ENCODE measurements at places on chromosomes 16 and 17.

GRCh38 chr16:12059216-12059769, 82.8 kb downstream of the SNX29 start:
- DNase-seq: no peak

- no peak for DNase-seq
These were observed 17.6 kb downstream of the MYOCD start for GRCh38 chr17:12683299-12683698.

- DNase-seq: no peak
These were observed 29.3 kb downstream of the SLC13A5 start for GRCh38 chr17:6683730-6684459.

- no peak for DNase-seq
These were observed 4.1 kb downstream of the CRISPLD2 start for GRCh38 chr16:84823926-84824325.

- DNase-seq: no peak
These were observed 6.8 kb downstream of the ZNF267 start for GRCh38 chr16:31880322-31880979.

- DNase-seq: no peak
These were observed 110.4 kb downstream of the CMIP start for GRCh38 chr16:81554979-81555378.

- no peak for DNase-seq
These were observed 6.4 kb upstream of the GRN start for GRCh38 chr17:44338702-44339101.

- no peak for DNase-seq
These were observed 61.1 kb upstream of the CPHXL start for GRCh38 chr16:75787440-75787839.

DNA sequence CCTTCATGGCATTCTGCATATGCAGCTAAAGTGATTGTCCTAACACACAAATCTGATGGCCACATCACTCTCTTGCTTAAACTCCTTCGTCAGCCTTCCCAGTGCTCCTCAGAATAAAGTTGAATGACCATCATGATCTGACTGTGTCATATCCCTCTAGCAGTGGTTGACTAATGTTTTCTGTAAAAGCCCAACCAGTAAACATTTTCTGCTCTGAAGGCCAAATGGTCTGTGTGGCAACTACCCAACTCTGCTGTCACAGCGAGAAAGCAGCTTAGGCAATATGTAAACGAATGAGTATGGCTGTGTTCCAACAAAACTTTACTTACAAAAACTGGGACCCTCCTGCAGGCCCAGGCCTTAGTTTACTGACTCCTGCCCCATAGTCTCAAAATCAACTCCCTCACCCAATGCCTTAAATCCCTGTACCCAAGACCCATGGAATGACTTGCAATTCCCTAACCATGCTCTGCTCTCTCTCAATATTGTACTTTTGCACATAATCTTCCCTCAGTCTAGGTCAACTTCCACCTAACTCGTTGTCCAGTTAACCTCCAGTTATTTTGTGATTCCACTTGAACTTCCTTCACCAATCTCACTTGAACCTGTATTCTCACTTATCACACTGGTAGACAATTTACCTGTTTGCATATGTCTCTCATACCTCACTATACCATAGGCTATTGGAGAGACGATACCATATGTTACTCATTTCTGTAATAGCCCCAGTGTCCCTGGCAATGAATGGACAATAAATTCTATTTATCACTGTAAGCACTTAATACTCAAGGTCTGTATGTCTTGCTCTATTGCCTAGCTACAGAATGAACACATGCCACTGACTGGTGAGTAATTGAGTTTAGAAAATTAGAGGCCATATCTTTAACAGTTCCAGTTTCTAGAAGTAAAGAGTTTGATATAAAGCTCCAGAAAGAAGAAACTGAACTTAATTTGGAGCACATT, 29.1 kb downstream of the TMEM100 start:
- DNase-seq: no peak

- DNase-seq: no peak
These were observed 11.1 kb downstream of the USP6 start for GRCh38 chr17:5126719-5127488.

DNA sequence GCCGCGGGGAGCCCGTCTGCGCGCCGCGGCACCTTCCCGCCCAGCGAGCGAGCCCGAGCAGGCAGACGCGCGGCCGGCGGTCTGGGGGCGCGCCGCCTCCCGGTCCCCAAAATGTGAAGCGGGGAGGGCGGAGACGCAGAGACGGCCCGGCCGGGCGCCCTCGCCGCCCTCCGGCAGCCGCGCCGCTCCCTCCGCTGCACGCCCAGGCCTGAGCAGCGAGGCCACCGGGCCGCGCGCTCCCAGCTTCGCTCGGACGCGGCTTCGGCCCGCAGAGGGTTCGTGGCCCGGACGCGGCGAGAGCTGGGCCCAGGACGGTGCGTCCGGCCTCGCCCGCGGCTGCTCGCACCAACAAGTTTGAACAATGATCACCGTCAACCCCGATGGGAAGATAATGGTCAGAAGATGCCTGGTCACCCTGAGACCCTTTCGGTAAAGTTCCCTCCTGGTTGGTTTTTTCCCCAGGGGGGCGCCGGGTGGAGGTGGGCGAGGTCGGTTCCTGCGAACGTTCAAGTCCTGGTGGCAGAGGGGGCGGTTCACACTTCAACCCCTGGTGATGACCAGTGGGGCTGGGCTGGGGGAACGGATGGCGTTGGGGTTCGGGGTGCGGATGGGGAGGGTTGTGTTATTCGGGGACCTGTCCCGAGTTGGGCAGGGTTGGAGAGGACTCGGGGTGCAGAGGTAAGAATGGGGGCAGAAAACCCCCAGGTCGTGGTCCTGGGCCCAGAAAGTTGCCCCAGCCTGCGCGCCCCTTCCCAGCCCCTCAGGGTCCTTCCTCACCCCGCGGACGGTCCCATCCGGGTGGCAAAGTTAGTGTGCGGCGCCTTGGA, 678 bp downstream of the MGAT5B start:
- DNase-seq: peak; percentile 70

GRCh38 chr16:14548933-14549788, 80.9 kb downstream of the PARN start:
- DNase-seq: no peak

DNA sequence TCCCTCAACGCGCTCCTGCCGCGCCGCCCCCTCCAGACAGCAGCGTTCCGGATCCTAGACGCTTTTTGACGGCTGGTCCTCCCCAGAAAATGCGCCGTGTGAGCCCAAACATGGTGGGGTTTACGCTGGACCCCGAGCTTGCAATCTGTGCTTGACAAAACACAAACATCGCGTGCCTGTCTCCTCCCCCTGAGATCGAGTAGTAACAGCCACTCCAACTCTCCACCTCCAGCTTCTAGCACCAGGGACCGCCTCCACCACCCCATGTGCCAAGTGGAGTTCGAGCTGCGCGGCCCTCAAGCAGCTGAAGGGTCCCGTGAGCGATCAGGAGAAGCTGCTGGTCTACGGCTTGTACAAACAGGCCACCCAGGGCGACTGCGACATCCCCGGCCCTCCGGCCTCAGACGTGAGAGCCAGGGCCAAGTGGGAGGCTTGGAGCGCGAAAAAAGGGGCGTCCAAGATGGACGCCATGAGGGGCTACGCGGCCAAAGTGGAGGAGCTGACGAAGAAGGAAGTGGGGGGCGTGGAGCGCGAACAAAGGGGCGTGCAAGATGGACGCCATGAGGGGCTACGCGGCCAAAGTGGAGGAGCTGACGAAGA, 656 bp upstream of the GEMIN4 start:
- no peak for DNase-seq

DNA sequence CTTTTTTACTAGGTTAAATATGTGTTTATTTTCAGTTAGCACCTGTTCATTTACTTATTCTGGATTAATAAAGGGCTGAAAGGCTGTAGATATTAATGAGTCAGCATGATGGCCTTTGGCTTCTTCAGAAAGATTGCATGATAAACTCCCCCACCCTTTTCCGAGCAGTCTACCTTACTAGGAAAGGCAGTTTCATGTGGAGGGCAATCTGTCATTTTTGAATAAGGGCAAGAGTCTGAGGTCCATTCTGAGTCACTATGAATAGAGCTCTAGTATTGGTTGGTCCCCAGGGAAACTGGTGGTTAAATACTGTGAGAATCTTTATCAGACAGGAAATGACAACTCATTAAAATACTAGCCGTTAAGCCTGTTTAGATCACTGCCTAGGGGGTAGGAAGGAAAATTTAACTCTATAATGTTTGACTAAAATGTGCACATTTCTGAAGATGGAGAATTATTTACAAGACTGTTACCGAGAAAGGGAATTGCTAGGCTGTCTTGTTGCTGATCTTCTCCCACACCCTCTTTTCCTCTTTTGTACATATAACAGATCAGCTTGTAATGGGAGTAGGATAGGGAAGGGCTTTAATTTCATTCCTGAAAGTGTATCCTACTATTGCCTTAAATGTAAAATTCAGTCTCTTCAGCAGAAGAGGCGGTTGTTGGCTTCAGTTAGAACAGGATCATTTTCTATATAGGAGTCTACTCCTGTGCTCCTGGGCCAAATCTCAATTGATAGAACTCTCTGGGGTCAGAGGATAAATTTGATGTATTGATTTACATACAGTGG, 63.3 kb downstream of the TUBD1 start:
- DNase-seq: no peak

DNA sequence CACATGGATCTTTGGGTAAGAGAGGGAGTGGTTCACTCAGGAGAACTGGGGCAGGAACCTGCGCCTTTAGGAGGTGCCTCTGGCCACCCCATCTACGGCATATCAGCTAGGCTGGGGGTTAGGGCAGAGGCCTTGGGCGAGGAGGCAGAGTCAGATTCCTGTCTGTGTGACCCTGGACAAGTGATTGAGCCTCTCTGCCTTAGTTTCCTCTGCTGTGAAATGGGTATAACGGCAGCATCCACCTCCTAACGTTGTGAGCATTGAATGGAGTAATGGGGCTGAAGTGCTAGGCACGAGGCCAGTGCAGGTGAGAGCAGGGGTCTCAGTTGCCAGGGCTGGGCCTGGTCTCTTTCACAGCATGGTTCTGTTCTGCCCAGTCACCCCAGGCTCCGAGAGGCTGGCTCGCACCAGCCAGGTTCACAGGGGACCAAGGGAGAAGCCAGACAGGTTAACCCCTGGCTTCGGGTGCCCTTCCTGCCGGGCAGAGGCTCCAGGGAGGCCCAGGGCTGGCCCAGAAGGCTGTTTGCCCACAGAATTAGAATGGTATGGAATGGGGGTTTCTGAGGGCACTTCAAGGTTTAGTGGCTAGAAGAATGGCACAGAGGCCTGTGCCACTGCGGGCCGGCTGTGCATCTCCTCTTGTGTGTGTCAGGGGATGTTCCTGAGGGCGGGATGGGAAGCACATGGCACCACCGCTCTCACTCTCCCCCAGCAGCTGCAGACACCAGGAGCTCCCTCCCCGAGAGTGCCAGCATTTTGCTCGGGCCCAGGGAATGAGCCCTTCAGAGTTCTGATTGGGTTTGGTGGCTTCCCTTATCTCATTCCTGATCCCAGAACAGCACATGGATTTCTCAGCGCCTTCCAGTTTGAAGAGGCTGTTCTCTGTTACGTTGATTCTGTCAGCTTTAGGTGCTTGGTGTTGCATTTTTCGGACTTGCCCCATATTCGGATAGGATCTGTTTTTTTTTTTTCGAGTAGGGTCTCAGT, 23.8 kb downstream of the UNC13D start:
- DNase-seq: no peak

DNA sequence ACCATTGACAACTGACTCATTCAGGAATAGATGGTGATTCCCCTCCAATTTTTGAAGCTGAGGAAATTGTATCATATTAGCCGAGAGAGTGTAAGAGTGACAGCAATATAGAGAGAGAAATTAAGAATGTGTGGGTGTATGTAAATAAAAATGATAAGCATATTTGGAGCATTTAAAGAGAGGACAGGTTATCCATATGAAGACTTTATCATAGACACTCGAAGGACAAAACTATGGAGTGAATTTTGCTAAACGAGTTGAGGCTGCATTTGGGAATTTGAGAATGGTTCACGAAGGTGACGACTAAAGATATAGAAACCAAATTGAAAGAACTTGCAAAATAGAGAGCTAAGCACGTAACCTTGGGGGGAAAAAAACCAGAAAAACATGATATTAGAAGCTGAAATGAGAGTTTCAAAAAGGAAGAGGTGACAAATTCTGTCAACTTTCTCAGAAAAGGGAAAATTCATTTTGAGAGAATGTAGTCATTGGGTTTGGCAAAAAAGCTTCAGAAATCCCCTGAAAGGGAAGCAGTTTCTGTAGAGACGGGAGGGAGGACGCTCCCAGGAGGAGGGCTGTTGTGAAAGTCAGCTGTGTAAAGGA, 129.7 kb downstream of the KCNJ2 start:
- no peak for DNase-seq

- no peak for DNase-seq
These were observed 103.8 kb downstream of the CLEC16A start for GRCh38 chr16:11047939-11048800.

- DNase-seq: no peak
These were observed 5.9 kb upstream of the CCDC57 start for GRCh38 chr17:82218349-82219075.

DNA sequence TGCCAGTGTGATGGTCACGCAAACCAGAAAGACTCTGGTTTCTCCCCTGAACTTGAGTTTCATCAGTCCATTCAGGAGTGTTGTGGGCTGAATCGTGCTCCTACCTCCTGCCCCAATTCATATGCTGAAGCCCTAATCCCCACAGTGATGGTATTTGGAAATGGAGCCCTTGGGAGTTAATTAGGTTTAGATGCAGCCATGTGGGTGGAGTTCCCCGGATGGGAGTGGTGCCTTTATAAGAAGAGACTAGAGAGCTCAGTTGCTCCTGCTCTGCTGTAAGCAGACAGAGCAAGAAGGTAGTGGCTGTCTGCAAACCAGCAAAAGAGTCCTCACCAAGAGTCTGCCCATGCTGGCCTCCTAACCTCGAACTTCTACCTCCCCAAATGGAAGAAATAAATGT, 160.3 kb upstream of the DYNLRB2 start:
- no peak for DNase-seq

DNA sequence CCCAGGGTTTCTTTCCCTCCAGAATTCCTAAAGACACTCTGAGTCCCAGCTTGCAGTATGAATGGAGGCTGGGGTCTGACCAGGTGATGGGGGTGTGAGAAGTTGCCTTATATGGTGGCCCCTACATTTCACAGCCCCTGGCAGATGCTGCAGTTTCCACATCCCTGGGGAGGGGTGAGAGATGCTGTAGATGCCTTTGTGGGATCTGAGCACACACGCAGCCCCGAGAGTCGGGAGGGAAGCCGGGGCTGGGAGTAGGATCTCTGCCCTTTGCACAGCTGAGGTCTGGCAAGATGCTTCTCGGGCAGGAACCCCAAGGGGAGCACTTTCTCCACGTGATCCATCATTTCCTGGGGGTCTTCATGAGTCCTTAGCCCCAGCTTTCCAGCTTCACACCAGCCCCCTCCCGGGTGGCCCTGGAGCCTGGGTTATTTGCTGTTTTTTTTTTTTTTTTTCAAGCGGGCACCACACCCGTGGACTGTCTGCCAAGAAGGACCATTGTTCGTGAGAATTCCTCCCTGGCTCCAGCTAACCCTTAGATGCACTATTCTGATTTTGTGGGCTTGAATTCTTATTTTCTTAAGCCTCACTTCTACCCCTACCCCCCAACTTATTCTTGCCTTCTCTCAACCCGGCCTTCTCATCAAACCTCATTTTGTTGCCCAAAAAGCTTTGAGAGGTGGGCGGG, 50.6 kb downstream of the NTN1 start:
- no peak for DNase-seq

GRCh38 chr16:73485880-73486279, 438.0 kb upstream of the ZFHX3 start:
- no peak for DNase-seq
